KG1 (cell line): ENCODE measurements at places on chromosomes 16 and 17.

DNA sequence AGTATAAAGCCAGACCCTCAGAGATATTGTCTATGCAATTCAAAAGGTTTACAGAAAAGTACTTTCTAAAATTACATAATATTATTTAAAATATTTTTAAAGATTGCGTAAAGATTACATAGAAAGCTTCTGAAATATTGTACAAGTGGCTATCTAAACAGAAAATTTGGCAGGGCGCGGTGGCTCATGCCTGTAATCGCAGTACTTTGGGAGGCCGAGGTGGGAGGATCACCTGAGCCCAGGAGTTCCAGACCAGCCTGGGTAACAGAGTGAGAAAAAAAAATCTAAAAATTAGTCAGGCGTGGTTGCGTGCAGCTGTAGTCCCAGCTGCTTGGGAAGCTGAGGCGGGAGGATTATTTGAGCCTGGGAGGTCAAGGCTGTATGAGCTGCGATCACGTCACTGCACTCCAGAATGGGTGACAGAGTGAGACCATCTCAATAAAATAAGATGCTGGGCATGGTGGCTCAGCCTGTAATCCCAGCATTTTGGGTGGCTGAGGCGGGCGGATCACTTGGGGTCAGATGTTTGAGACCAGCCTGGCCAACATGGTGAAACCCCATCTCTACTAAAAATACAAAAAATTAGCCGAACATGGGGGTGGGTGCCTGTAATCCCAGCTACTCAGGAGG lies 18.1 kb downstream of the UBN1 start:
- no peak for DNase-seq

- DNase-seq, result no peak
Observed at GRCh38 chr17:64778240-64779097, 116.4 kb upstream of the SMURF2 start.

DNA sequence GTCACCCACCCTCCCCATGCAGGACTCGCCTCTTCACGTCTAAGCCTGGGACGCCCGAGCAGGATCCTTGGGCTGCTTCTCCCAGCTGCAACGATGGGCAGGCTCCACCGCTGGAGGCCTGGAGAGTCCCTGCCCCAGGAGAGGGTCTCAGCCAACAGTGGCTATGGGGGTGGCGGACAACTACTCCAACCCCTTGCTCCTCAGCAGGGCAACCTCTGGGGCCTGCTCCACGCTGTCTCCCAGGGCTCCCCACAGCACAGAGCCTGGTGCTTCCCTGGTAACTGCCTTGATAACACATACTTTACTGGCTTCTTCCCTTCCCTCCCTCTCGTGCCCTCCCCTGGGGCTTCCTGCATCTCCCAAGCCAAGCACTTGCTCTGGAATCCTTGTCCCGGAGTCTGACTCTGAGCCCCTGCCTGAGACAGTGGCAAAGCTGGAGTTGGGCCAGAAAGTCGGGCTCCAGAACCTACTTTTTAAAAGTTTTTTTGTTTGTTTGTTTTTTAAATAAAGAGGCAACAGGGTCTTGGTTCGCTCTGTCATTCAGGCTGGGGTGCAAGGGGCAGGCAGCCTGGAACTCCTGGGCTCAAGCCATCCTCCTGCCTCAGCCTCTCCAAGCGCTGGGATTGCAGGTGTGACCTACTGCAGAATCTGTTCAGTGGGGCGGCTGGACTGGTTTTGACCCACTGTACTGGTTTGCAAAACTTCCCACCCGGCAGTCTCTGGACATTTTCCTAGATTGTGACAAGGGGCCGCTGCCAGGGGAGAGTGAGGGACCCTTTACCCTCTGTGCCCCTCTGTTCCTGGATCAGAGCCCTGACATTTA lies 99.4 kb downstream of the TNFRSF13B start:
- DNase-seq, result no peak

DNA sequence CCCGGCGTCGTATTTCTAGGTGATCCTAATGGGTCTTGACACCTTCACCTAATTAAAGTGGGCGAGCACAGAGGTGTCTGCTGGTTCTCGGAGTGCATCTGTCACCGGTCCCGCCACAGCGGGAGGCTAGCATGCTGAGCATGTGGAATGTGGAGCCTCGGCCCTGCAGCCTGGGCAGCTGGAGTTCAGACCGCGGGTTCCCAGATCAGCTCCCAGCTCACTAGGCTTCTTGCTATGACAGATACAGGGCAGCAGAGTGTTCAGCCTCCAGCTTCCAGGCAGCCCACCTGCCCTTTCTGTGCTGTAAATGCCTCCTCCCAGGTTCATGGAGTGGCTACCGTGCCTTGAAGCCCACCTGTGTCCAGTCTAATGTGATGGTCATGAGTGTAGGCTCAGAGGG lies 166.7 kb downstream of the CPPED1 start:
- no peak for DNase-seq

DNA sequence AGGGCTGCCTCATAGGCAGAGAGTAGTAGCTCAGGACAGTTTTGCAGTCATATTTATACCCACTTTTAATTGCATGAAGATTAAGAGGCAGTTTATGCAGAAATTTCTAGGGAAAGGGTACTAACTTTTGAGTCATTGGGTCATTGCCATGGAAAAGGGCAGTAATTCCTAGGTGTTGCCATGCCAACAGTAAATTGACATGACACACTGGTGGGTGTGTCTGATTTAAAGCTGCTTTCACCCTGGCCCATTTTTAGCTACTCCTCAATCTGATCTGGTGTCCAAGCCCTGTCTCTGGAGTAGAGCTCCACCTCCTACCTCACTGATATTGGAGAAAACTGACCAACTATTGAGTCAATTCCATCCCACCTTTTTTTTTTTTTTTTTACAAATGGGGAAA lies 161.5 kb upstream of the ZKSCAN2 start:
- no peak for DNase-seq

DNA sequence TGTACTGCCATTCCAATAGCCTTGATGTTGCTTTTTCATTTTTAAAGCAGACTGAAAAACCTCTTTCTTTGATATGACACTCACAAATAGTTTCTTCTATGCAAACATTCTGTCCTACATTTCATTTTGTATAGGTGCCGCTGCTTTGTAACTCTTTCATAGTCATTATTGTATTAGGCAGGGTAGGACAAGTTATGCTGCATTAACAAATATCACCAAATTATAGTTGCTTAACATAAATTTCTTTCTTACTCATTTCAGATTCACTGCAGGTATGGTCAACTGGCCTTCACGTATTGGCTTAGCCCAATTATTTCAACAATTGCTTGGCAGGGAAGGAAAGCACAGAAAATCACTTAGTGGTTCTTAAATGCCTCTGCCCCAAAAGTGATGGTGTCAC lies 70.8 kb downstream of the GPR139 start:
- DNase-seq, result no peak
